Fibroblast of upper back skin (primary cell): ENCODE measurements at places on chromosomes 3 and 15.
A peak's percentile ranks its signal among the peaks of the same experiment; 100 is the strongest.

DNA sequence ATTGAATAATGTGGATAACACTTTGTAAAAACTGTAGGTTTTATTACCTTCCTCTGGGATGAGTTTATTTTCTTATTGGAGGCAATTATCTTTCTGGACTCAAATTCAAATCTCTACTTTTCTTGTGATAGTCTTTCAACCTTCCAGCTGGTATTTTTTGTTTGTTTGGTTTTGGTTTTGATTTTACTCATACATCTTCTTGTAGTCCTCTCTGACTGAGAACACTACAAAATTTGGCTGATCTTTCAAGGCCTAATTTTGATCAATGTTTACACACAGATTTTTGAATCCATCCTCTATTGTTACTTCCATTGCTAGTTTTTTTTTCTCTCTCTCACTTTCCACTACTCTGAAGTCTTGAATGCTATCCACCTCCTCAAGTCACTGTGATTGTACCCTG, 303.8 kb upstream of the NECTIN3 start:
- no peak for DNase-seq

- DNase-seq: no peak
Observed at GRCh38 chr3:73401059-73401458, 223.7 kb downstream of the PDZRN3 start.

- DNase-seq: no peak
Observed at GRCh38 chr3:149613988-149614387, 43.8 kb downstream of the WWTR1 start.

- no peak for DNase-seq
Observed at GRCh38 chr3:52095990-52096775, 39.8 kb upstream of the DUSP7 start.

DNA sequence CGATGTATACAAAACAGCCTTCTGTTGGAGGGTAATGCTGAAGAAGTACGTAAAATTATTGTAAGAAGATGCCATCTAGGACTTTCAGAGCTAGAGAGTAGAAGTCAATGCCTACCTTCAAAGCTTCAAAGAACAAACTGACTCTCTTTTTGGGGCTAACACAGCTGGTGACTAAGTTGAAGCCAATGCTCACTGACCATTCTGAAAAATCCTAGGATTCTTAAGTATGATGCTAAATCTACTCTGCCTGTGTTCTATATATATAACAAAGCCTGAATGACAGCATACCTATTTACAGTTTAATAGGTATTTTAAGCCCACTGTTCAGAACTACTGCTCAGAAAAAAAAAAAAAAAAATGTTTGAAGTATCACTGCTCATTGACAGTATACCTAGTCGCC, 18.9 kb downstream of the ADPGK start:
- no peak for DNase-seq

DNA sequence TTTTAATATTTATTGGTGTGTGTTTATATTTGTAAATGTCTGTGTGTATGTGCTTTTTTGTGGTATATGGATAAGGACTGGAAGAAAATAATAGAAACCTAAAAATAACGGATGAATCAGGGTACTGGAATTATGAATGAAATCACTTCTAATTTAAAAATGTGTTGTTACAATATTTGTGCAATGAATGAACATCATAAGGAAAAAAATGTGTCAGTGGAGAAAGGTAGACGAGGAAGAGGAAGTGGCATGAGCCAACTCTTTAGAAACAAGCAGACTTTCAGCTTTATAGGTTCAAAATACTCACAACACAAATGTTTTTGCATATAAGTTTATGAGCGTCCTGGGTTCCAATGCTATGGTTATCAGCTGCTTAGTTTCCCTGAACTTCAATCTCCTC, 59.4 kb downstream of the SOX2 start:
- peak; percentile 20 for DNase-seq

DNA sequence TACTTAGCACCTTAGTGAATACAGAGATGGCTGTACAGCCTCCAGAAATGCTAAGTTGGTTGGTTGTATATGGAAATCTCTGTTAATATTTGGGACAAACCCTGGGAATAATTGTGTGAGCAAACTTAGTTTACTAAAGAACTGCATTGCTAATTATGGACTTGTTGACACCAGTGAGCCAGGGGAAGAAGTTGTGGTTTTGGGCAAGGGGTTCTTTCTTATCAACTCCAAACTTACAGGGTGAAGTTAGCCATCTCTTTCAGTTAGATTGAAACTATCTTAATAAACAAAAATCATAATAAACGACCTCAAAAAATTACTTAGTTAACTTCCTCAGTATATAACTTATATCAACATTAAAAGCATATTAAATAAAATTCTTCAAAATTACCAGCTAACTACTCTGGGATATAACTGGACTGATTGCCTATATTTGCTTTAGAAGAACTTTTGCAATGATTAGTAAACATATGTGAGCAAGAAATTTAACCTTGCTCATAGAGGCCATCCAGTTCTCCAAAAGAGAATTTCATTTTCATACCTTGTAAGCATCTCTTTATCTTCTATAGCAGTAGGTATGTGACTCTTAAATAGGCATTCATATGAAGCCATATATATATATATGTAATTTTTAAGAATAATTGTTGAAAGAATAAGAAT, 24.7 kb downstream of the MBNL1 start:
- DNase-seq: no peak

- DNase-seq: peak; percentile 48
Observed at GRCh38 chr3:45907769-45908705, 21.7 kb downstream of the CCR9 start.

DNA sequence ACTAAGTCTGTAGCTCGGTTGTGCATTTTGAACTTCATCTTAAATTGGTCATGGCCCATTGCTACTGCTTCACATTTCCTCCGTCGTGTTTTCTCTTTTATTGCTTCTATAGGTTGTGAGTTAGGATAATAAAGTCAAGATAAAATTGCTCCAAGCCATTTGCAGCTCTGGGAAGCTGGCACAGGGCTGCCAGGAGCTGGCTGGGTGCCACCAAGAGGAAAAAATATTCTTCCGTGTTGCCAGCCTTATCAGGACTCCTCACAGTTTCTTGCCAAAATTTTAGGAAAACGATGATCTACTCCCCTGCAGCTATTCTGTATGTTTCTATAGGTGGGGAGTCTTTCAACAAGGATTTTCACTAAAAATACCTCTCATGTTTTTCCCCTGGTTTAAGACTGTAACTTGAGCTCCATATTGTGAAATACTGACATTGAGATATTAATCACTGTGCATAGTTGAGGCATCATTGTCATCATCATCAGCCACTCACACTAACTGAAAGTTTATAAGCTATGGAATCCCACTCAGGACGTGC, 55.4 kb upstream of the PIAS1 start:
- peak; percentile 81 for DNase-seq

- no peak for DNase-seq
Observed at GRCh38 chr3:193488741-193489140, 66.0 kb downstream of the ATP13A4 start.

DNA sequence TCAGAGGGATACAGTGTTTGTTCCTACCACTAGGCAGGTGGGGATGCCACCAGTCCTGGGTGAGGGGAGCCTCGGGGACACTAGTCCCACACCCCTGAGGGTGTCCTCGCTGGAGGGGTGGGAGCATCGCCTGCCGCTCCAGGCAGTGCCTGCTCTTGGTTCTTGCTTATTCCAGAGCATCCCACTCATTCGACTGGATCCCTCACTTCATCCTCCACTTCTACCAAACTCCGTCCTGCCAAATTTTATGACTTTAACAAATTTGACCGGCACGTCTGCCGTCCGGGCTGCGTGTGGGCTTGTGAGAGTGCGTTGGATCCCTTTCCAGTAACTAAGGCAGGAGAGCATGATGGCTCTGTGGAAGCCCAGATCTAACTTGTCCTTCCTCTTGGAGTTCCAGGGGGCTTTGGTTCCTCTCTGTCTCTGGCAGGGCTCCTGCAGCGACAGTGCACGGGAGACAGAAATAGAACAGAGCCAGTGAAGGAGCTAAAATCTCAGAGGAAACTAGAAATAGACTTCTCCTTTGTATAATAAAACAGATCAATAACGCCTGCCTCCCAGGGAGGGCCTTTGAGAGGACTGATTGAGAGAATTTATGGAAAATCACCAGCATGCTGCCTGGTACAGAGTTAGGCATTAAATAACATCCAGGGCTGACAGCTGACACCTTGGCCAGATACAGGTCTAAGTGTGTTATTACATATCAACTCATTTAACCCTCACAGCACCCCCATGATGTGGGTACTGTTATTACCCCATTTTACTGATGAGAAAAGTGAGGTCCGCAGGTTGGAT, 34.5 kb downstream of the MGLL start:
- DNase-seq: no peak

- DNase-seq: peak; percentile 83
Observed at GRCh38 chr3:192884777-192885773, 32.6 kb downstream of the MB21D2 start.

DNA sequence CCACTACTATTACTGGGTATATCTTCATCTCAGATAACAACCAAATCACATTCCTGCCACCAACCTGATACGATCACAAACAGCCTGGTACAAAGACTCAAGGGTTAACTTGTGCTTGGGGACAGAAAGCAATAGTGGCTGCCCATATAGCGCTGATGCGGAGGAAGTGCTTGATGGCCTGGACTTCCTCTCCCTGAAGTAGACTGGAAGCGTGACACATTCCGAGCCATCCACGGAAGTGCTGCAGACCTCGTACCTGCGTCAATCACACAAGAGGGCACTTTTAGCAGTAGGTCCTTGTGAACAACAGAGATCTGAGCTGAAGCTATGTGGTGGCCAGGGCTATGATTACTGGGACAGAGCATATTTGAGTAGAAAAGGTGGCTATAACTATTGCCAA, 17.3 kb upstream of the C3orf62 start:
- DNase-seq: no peak

DNA sequence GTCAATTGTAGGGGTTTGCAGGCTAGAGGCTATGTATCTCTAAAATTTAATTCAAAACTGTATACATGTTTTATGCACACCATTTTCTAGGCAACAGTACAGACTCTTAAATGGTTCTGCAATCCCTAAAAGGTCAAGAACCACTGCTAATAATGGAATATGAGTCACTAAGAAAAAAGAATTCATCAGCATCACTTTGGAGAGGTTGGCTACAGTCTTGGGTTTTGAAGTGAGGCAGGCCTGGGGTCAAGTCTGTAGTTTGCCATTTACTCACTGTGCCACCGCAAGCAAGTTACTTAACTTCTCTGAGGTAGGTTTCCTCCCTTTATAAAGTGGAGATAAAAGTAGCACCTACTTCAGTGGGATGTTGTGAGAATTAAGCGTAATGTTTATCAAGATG, 33.7 kb downstream of the THRB start:
- DNase-seq: no peak

DNA sequence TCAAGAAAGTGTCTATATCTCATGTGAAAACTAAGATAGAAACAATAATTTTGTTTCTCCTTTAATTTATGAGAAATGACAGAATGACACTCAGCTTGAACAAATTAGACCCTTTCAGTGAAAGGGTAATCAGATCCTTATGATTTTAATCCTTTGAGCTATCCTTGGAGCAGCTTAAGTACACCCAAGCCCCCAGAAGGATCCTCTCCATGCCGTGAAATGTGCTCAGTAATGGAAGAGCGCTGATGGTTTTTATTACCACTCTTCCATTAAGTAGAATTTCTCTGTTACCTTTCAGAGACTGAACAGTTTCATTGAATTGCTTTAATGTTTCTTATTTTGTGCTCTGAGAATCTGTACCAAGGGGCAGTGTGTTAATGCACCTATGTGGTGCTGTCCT, 54.3 kb downstream of the HMG20A start:
- no peak for DNase-seq

DNA sequence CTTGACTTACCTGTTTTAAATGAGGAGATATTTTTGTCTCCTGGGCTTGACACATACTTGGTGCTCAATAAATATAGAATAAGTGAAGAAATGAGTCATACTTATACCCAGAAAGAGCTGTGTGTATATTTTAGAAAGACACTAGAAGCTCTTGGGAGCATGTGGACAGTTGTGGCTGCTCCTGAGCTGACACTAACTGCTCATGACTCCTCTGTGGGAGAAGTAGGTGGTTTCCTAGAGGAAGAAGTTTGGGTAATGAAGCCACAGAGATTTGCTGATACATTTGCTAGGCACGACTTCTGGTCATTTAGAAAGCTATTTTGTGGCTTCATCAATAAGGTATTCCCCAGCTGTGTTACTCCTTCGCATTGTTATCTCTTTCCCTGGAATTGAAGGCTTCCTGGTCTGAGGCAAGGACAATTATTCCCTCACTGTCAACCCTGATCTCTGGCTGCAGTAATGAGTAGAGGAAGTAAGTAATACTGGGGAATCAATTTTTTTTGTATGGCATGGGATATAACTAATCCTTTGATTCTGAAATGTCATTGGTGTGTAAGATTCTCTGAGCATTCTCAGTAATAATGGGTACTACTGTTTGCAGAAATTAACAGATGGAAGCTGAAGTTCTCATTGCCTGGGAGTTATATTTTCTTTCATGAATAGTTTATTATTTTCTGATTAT, 79.6 kb upstream of the DCBLD2 start:
- peak; percentile 81 for DNase-seq

DNA sequence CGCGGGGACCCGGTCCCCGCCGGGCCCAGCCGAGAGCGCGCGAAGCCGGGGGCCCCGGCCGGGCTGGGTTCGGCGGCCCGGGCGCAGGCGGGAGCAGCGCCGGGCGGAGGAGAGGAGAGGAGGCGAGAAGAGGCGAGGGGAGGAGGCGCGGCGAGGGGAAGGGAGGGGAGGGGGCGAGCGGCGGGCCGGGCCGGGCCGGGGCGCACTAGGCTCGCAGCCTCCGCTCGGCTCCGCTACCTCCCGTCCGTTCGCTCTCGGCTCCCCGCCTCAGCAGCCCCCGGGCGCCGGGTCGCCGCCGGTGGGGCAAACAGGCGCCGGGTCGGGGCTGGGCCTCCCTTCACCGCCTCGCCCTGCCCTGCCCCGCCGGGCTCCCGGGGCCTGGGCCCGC, 351 bp downstream of the INSYN1 start:
- DNase-seq: peak; percentile 3

DNA sequence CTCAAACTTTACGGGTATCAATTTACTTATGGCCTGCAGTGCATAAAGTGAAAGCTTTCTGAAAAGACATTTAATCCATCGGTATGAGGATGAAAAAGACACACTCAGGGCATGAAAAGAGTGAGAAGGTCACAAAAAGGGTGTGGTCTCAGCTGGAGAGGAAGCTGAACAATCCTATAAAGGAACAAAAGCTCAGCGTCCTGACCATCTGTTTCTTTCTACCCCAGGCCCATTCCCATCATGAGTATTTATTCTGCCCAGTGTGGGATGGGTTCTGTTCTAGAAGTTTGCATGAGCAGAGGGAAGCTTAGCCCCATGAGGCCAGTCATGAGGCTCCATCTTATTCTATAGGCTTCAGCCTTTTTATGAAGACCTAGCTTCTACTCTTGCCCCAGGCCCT, 144.6 kb downstream of the LPP start:
- no peak for DNase-seq

GRCh38 chr3:23219117-23219516, 16.0 kb downstream of the UBE2E2 start:
- DNase-seq: peak; percentile 18

GRCh38 chr3:12948891-12949711, 107.7 kb upstream of the RPL32 start:
- peak; percentile 31 for DNase-seq

- DNase-seq: no peak
Observed at GRCh38 chr3:128123156-128123537, 465 bp downstream of the RUVBL1 start.
